ENCODE measurements at places on chromosomes 1 and 21. TPM values are rescaled to one million over a fixed set of nuclear protein-coding genes. Genes with fewer than 3 reads are reported as not detected.

DNA sequence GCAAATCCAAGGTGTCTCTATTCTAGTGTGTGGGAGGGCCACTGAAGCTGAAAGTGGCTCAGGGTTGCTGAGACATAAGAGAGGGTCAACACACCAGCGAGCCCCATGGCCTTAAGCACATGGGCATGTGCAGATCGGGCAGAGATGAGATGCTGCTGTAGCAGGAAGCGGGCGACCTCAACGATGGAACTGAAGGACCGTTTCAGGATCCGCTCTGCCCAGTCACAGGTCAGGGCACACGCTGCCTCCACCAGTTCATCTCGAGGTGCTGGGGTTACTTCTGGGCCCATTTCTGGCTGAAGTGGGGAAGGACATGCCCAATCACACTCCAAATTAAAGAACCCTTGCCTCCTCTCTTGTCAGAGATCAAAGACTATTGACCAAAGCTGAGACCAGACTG is 3.5 kb downstream of the RFX5 start:
- H3K4me3 ChIP-seq: no peak overlapping the region
- H3K27me3 ChIP-seq: no peaks in the 10 kb centered on the region
- no peak for DNase-seq
- H3K36me3 ChIP-seq: peaks cover 47% of the 10 kb centered on the region
- peaks cover 46% of the 10 kb centered on the region for H3K4me1 ChIP-seq
- H3K27ac ChIP-seq: peak overlapping the region; percentile 31

The GJA8 gene
- not detected for total RNA-seq

The OR2G6 gene
- not detected for total RNA-seq

GRCh38 chr1:208990456-208990855 is 593.1 kb upstream of the CAMK1G start:
- peaks cover 2% of the 10 kb centered on the region for H3K36me3 ChIP-seq
- no peak for DNase-seq
- H3K27ac ChIP-seq: no peak overlapping the region

DNA sequence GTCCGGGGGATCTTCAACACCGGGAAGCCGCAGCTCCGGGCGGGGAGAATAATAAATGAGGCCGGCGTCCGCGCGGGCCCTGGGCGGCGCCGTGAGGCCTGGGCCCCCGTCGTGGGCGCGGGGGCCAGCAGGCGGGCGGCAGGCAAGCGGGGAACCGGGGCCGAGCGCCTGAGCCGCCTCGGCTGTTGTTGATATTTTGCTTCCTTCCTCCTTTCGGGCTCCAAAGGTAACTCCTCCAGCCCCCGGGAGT is at the start of gene MEF2D:
MEF2D (minus strand) TSS at position 233 of the 250 bp plus-strand sequence. CDS start 17,483 bp downstream, outside the sequence.
- peak within 1 kb of the TSS; percentile 96 for H3K27ac ChIP-seq
- H3K4me1 ChIP-seq: peaks cover 65% of the 10 kb centered on the region
- no peak for DNase-seq

DNA sequence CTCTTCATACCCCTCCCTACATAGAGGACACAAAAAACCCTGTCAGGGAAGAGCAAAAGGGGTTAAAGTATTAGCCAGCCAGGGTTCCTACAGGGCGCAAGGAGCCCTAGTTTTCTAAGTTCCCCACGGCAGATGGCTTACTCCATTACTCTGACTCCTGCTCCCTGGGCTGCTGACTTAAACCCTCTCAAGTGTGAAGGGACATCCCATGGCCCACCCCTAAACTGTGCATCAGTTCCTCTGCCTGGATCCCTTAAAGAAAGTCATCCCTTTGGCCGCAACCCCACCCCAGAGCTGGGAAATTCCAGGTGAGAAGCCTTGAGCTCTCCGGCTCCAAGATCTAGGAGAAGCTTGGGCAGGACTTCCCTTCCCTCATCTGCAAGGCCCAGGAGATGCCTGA is 236.0 kb downstream of the TOMM20 start:
- no peaks in the 10 kb centered on the region for H3K27me3 ChIP-seq
- H3K27ac ChIP-seq: no peak overlapping the region
- peaks cover 51% of the 10 kb centered on the region for H3K4me1 ChIP-seq
- DNase-seq: no peak

The MYOG gene
- total RNA-seq: not detected

DNA sequence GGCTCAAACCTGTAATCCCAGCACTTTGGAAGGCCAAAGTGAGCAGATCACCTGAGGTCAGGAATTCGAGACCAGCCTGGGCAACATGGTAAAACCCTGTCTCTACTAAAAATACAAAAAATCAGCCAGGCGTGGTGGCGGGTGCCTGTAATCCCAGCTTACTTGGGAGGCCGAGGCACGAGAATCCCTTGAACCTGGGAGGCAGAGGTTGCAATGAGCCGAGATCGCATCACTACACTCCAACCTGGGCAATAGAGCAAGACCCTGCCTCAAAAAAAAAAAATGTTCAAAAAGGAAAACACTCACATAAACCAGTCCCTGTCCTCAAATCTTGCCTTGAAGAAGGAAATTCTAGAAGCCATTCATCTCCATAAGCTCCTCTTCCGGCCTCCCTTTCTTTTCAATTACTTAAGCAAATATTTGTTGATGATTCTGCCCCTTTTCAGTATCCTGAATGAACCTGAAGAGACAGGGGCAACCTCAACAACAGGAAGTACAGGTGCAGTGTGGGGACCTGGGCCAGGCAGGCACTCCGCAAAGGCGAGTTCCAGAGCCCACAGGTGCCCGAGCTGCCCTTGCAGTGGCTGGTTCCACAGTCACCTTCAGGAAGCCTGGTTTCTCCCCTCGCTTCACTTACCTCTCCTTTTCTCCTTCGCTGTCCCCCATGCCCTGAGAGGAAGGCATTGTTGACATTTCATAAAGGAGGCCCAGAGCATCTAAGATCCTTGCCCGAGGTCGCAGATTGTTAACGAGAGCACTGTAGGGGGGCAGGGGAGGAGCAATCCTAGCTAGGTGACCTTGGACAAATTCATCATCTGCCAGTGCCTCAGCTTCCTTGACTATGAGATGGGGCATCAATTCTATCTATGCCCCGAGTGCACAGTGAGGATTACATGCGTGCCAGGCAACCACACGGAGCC is 8.9 kb upstream of the LEFTY1 start:
- H3K27me3 ChIP-seq: peaks cover 17% of the 10 kb centered on the region
- H3K4me3 ChIP-seq: peak overlapping the region; percentile 75
- peaks cover 2% of the 10 kb centered on the region for H3K36me3 ChIP-seq

GRCh38 chr21:39484711-39485276 is 33.0 kb downstream of the SH3BGR start:
- no peak overlapping the region for H3K4me3 ChIP-seq
- no peaks in the 10 kb centered on the region for H3K4me1 ChIP-seq
- no peaks in the 10 kb centered on the region for H3K36me3 ChIP-seq
- no peak for DNase-seq
